ENCODE measurements at places on chromosomes 5 and 9. TPM values are rescaled to one million over a fixed set of nuclear protein-coding genes. Genes with fewer than 3 reads are reported as not detected.
A peak's percentile ranks its signal among the peaks of the same experiment; 100 is the strongest.

Gene HAND1
- not detected for total RNA-seq

Gene SLC34A1
- not detected for total RNA-seq

Gene FSTL4
- total RNA-seq: not detected

Gene ZNF618
- 13.7 TPM for total RNA-seq

Gene PCDHA12
- not detected for total RNA-seq

GRCh38 chr5:78586251-78586650, 62.3 kb downstream of the LHFPL2 start:
- DNase-seq: peak; percentile 19

DNA sequence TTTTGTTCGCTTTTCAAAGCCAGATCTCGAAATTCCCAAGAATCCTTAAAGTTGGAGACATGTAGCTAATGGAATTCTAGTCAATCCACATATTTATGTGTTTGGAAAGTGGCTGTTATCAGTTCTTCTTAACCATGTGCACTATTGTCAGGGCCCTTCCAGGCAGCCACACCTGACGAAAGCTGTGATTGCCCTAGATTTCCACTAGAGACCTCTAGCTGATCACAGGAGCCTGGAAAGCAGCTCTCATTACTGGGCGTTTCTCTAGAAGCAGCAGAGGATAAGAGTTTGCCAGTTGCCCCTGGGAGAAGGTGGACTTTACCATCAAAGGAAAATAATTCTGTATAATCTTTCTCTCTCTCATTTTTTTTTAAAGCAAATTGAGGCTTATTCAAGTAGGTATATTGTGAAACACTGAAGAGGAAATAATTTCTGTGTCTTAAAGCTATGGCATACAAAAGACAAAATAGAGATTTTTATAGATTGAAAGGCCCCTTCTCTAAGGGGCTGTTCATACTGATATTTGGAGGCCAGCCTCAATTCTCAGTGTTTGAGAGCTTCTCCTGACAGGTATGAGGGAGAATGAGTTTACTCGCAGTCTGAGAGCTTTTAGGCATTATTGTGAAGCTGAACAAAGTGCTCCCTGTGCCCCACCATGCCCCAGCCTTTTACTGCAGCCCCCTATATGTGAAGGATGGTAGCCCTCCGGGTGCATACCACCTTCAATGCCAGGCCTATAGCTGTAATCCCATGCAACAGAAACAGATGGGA, 405.4 kb upstream of the ACTBL2 start:
- peak; percentile 29 for DNase-seq

- no peak for DNase-seq
Observed at GRCh38 chr9:78863531-78863930, 566.6 kb downstream of the PSAT1 start.

- DNase-seq: no peak
Observed at GRCh38 chr9:4491626-4491975, 1.3 kb downstream of the SLC1A1 start.

DNA sequence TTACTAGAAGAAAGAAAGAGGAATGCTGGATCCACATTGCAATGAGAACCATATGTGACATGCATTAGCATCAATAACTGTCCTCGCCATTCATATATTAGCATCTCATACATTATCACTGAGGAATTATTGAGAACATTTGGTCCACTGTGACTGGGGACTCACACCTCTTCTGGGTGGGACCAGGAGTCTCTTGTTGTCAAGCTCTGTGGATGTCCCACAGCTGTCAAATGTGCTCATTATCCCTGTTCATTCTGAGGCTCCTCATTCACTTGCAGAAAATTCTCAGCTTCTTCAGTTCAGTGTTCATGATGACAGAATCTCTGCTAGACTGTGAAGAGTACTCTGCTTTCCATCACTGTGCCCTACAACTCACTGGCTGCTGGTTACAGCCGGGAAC, 109.4 kb downstream of the PJA2 start:
- DNase-seq: no peak

GRCh38 chr5:93303291-93303691, 277.7 kb downstream of the NR2F1-AS1 start:
- DNase-seq: no peak

DNA sequence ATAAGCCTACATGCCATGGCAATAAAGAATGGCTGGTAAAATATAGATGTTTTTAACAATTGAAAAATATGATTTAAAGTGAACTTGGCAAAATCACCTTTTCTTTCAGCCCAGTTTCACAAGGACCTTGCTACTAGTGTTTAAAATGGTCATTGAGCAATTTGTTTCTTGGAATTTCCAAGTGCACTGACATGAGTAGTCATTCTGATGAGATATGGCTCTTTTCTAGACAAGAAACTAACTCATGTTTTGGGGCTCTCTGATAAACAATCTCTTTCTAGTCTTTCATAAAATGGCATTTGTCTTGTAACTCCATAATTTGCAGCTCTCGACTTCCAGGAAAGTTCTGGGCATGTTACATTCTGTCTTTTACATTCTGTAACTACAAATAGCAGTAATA, 176.8 kb downstream of the NR2F1-AS1 start:
- no peak for DNase-seq

- no peak for DNase-seq
Observed at GRCh38 chr9:133453651-133454050, 6.1 kb upstream of the CACFD1 start.

DNA sequence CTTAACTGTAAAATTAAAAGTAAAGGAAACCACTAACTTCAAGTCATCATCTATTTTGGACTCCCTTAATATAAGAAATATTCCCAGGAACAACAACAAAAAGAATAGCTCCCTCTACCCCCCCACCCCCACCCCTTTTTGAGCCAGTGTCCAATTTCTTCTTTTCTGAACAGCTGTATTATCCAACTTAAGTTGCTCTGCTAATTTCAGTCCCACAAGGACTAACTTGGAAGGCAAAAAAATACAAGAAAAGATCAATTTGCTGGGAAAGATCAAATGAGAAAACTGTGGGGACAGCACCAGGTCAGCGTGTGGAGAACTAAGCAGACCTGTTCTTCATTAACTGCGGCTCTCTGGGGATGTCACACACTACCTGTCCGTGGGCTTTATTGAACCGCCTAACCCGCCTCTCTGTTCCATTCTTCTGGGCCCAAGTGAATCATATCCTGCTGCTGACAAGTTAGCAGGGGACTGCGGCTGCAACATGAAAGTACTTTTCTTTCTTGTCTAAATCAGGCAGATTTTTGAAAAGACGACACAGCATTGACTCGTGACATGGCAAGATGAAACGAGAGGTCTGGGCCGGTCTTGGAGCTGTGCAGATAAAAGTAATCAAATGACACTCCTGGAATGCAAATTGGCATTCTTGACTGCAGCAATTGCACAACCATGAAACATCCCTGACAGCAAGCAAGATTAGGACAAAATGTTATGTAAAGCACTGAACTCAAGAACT, 2.7 kb downstream of the BNC2 start:
- no peak for DNase-seq

- DNase-seq: no peak
Observed at GRCh38 chr5:5317976-5318375, 104.5 kb upstream of the ICE1 start.

DNA sequence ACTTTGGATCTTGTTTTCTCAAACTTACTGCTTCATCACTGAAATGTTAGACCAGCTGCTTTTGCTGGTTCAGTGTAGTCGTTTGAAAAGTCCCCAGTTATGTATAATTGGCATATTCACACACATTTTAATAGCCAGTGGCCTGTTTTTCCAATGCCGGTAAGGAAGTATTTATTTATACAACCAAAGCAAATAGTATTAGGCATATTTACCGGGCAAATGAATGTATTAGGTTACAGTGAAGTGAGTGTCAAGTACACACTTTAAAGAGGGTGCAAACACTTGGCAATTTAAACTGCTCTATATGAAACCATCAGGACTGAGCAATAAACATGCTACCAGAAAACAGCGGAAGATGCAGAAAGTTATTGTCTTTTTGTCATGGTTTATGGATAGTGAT, 242.9 kb downstream of the MCTP1 start:
- no peak for DNase-seq

GRCh38 chr9:13786131-13786530, 506.6 kb upstream of the MPDZ start:
- DNase-seq: no peak

- DNase-seq: no peak
Observed at GRCh38 chr9:123460091-123460490, 104.1 kb downstream of the CRB2 start.

DNA sequence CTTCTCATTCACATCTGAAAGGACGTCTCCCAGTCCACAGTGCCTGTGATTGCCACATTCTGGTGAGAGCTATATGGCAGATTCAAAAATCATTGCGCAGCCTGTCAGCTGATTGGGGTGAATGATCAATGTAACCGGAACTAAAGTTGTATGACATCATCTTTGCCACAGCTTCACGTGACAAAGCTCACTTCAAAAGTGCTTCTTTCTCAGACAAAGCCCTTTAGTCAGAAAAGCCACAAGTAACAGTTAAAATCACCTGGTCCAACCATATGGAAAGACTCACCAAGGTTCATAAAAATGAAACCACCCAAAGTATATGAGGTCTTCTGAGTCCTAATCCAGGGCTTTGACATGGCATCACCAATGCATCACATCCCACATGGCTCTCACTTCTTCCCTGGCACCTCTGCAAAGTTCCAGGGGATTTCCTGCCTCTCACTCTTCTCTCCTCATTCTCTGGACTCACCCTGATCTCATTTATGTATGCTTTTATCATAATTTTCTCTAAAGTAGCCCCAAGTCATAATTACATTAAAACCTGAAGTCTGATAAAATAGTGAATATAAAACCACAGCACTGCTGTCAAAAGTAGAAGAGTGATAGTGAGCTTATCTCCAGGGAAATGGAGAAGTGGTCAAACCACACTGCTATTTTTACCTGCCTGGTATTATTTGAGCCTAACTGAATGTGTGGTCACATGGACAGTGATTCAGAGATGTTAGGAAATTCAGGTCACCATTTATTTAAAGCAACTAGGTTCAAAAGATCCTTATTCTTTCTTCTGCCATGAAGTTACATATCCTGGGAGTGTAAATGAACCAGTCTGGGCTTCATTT, 193.1 kb upstream of the PTGER4 start:
- DNase-seq: no peak

- no peak for DNase-seq
Observed at GRCh38 chr5:172312286-172312685, 28.7 kb upstream of the UBTD2 start.

GRCh38 chr9:38687992-38688391, 31.9 kb downstream of the FAM240B start:
- DNase-seq: no peak

DNA sequence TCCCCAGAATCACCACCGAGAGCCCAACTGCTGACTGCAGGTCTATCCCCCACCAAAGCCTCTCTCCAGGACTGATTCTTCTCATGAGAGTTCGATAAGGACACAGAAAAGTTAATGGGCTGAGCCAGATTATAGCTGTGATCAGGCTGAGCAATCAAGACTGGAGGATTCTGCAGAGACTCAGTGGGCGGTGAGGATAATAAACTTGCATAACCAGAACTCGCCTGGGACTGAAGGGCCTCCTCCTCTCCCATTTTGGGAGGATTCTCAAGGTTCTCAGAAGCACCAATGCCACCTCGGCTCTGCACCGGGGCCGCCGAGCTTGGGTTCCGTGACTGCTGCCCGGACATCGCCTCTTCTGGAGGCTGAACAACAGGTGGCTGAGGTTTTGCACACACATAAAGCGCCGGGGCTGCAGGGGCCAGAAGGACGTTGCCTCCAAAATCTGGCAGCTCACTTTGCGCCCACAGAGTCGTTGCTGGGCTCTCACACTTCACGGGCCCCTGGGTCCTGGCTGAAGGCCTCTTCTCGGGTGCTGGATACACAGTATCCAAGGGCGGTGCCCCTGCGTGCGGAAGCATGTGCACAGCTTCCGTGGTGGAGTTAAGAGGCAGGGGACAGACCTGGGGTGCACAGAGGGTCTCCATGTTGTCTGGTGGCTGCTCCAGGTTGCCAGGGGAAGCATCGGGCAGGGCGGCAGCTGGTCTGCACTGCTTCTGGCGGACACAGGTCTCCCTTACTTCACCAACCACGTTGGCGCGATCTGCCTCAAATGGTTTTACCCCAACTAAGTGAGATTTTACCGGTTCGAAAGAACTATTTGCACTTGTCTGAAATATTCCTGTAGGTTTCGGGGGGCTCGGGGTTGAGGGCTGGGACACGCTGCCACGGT, 7.6 kb downstream of the SEC16A start:
- DNase-seq: no peak

- DNase-seq: no peak
Observed at GRCh38 chr5:168291342-168291963, at the start of gene WWC1. WWC1 (plus strand) TSS chr5:168291645; CDS start chr5:168292153, 508 bp downstream.

GRCh38 chr5:126274076-126274762, 149.0 kb upstream of the GRAMD2B start:
- DNase-seq: no peak

GRCh38 chr9:80552931-80553330, 981.2 kb downstream of the TLE4 start:
- DNase-seq: no peak

DNA sequence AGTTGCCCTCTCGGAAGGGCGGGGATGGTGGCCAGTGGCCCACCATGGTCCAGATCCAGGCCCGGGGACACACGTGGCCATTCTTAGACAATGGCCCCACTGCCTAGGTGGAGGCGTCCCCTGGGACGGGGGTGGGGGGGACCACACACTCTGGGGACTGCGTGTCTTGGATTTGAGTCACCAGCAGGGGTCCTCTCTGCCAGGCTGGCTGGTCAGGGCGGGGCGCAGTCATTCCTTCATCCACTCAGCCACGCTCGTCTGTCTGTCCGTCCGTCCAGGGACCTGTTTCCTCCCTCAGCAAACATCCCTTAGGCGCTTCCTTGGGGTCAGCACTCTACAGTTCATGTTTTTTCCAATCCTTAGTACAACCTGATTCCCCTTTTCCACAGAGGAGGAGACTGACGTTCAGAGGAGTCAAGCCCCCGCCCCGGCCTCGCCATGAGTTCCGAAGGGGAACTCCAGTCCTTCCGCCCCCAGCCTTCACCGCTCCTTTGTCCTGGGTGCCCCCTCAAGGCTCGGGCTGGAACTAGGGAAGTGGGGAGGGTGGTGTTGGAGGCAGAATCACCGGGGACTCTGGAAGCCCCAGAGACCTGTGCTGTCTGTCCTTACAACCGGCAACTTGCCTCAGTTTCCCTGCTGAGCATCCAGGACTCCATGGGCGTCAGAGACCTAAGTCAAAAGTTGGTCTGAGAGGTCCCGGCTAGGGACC, 276.6 kb upstream of the MVB12B start:
- DNase-seq: peak; percentile 29

- DNase-seq: no peak
Observed at GRCh38 chr9:113506090-113506589, 42.6 kb downstream of the RGS3 start.
